Astrocyte (in vitro differentiated cells and primary cell): ENCODE measurements at places on chromosomes 2 and 18. TPM values are rescaled to one million over a fixed set of nuclear protein-coding genes. Genes with fewer than 3 reads are reported as not detected.

Gene SPP2
- total RNA-seq: not detected in 2 replicates

Gene DSC1
- 0.18 and 0.43 TPM in 2 replicates for total RNA-seq

Gene PROKR1
- total RNA-seq: 0.05 TPM in 1 of 2 replicates, not detected in the other

Gene XDH
- total RNA-seq: 1.9 and 2.2 TPM in 2 replicates

Gene GATA6
- total RNA-seq: 9.4 and 10.9 TPM in 2 replicates

Gene TUBA3E
- not detected in 2 replicates for total RNA-seq

Gene ALLC
- not detected in 2 replicates for total RNA-seq

Gene TRIM43B
- 0.91 TPM in 1 of 2 replicates, not detected in the other for total RNA-seq

Gene IL1B
- not detected in 2 replicates for total RNA-seq

Gene CNPPD1
- total RNA-seq: 26.6 and 28.1 TPM in 2 replicates

Gene FAM161A
- total RNA-seq: 2.8 and 2.9 TPM in 2 replicates

Gene SLC39A10
- 90.2 and 96.2 TPM in 2 replicates for total RNA-seq

Gene PJVK
- total RNA-seq: 2.4 and 3.4 TPM in 2 replicates

Gene NYAP2
- 0.14 and 0.19 TPM in 2 replicates for total RNA-seq
